ENCODE measurements at places on chromosomes 13 and 19.

DNA sequence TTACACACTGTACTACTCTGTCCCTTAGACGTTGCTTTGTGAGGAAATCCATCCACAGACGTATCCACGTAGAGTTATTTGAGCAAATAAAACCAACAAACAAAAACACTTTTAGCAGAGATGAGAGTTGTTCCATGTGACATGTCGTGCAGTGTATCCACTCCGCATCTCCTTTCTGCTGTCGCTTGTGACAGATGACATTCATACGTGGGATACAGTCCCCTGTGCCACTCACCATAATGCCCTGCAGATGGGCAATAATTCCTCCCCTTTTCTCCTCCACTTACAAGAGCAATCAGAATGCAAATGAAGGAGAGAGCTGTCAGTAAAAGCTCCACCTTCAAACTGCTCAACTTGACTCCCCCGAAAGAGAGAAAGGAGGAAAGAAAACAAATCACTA lies 26.0 kb downstream of the IRS2 start:
- no peak for DNase-seq

DNA sequence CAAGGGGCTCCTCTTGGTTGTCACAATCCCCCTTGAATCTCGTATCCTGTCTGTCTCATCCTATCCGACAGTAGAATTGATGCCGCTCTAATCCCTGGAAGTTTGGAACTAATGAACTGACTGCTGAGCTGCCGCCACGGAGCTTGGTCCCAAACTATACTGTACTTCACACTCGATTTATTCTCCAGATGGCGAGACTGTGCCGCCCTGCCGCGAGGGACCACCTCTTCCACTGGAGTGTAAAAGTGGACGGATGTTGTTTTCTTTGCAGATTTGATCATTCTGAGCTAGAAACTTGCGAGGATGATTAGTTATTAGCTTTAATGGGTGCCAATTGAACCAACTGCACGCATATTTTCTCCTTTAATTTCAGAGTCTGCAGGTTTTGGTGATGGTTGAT lies 117.2 kb downstream of the ZIC5 start:
- no peak for DNase-seq

DNA sequence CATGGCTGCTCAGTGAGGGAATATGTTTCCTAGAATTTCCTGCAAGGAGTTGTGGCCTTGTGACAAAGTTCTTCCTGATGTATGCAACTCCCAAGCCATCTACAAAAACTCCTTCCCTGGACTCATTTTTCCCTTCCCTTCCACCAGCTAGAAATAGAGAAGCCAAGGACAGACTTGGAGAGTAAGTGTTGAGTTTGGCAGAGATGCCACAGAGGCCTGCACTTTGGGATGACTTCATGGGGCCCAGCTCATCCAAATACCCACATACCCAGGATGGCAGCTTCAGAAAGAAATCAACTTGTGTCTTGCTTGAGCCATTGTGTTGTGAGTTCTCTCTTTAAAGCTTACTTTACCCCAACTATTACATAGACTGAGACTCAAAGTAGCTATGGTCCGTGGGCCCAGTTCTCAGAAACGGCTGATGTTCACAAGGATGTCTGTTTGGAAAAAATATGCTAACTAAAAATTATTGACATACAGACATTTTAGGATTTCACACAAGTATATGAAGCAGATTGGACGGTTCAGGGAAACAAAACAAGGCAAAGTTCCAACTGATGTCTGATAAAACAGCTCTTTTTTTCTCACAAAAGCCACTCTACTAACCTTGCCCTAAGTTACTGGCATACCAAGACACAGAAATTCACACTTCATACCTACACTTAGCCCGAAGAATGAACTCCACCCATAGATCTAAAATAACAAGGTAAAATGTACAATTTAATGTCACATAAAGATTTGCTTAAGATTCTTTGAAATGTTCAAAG lies 107.9 kb downstream of the NALCN start:
- DNase-seq, result no peak

DNA sequence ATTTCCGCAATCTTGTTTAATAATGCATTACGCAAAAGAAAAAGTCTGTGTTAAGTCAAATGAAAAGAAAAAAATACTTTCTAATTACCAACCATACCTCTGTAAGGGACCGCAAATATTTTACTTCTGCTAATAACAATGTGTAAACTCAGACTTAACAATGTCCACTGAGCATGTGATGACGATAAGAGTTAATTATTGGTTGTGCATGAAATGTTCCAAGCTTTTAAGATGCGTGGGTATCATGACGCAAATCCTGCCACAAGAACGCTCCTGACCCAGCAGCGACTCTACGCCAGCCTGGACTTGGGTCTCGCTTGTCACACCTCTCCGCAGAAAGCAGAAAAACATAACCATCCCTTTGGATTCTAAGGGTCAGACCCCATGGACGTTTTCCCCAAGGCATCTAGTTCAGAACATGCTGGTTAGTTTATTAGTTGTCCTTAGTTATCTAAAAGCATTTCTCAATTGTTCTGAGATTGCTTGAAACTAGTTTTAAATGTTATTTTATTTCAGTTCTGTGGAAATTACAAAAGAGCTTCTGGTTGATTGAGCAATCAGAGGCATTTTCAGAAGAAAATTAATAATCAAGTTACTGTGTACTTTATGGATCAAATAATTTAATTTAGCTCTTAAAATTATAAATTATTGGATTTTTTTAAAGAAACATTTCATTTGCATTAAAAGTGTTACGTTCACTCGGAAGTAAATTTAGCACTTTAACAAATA lies 779.9 kb upstream of the ARGLU1 start:
- DNase-seq, result no peak

DNA sequence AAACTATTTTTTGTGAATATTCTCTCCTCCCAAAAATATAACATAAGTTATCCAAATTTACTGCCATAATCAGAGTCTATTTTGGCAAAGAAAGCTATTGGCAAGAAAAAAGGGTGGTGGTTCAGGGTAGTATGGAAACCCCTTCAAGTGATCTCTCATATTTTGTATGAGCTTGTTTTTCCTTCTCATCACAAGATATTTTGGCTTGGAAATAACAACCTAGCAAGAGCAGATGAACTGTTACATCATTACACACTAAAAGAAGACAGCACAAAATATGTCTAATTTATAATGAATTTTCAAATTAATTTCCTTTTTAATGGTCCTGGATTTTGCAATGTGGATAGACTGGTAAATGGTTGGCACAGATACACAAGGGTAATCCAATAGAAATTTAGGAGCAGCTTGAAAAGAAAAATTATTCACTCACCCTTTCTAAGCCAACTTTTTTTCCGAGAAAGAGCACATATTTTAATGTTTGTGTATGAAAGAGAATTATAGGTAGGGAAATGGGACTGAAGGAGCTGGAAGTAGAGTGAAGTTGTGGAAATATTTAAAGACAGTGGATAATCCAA lies 225.1 kb downstream of the EFNB2 start:
- no peak for DNase-seq

- DNase-seq, result no peak
Measured at GRCh38 chr19:42198676-42199439, 18.6 kb downstream of the DEDD2 start.

DNA sequence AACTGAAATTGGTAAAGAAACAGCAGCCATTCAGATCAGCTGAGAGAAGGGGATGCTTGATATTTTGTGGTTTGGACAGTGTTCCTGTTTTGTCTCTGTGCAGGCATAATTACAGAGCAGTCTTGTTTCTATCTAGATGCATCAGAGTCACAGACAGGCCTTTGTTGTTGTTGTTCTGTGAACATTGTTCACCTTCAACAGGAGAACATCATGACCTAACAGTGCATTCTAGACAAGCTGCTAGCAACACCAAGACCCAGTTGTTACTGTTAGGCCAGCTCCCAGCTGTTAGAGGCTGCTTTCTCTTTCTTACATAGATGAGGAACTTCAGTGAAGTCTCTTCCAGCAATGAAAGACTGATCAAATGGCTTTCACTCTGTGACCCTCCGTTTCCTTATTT lies 8.5 kb upstream of the LSR start:
- DNase-seq, result no peak

- DNase-seq, result no peak
Measured at GRCh38 chr19:44258835-44259413, 762 bp upstream of the ZNF233 start.

DNA sequence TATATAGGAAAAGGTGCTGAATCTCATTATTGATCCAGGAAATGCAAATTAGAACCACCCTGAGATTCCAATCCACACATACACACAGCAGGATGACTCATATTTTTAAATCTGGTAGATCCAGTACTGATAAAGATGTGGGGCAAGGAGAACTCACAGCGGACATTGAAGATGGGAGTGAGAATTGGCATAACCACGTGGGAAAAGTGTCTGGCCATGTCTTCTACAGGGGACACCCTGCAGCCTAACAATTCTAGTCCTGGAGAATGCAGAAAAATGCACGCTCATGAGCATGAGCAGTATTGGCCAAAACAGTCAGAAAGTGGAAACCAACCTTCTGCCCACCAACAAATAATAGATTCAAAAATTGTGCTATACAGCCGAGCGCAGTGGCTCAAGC lies 13.5 kb upstream of the BCL3 start:
- DNase-seq, result no peak

Measured in suprapubic skin (tissue), 4 donors.